ENCODE measurements at places on chromosomes 3 and 15. TPM values are rescaled to one million over a fixed set of nuclear protein-coding genes. Genes with fewer than 3 reads are reported as not detected.

Gene SLC28A1
- 0.52 TPM for total RNA-seq

Gene PARP3
- 6.3 TPM for total RNA-seq

Gene TP63
- total RNA-seq: 7.8 TPM

Gene ACKR2
- 1.6 TPM for total RNA-seq

Gene MUSTN1
- 35.5 TPM for total RNA-seq

Gene POMGNT2
- total RNA-seq: 13.0 TPM

Gene IL5RA
- total RNA-seq: not detected

Gene ZNF80
- total RNA-seq: not detected
